A549 treated with dexamethasone at 1 μM for 4 hours (cell line): ENCODE measurements at places on chromosomes 13 and 19. TPM values are rescaled to one million over a fixed set of nuclear protein-coding genes. Genes with fewer than 3 reads are reported as not detected.

Gene KASH5
- total RNA-seq = not detected in 5 replicates

Gene FOXA3
- 0.51 to 0.93 TPM (median 0.73 TPM) in 5 replicates for total RNA-seq

Gene PTPRS
- total RNA-seq = 18.5 to 44.3 TPM (median 40.4 TPM) in 5 replicates

Gene CEACAM4
- total RNA-seq = not detected in 5 replicates

Gene BORA
- 7.2 to 8.8 TPM (median 7.6 TPM) in 5 replicates for total RNA-seq

Gene ZNF317
- 17.1 to 21.7 TPM (median 21.2 TPM) in 5 replicates for total RNA-seq

Gene ZFP82
- 1.6 to 2.0 TPM (median 1.7 TPM) in 5 replicates for total RNA-seq

Gene SHISA2
- total RNA-seq = 0.05 to 0.08 TPM (median 0.06 TPM) in 4 of 5 replicates, not detected in the other

Gene KLK7
- not detected in 5 replicates for total RNA-seq

Gene PEX11G
- 1.8 to 2.1 TPM (median 1.9 TPM) in 5 replicates for total RNA-seq

Gene ZNF471
- total RNA-seq = 0.06 to 0.29 TPM (median 0.06 TPM) in 5 replicates

Gene GPC6
- total RNA-seq = 3.9 to 7.2 TPM (median 6.5 TPM) in 5 replicates

Gene CDX2
- 0.47 to 1.1 TPM (median 0.64 TPM) in 5 replicates for total RNA-seq

Gene IQCN
- total RNA-seq = 0.53 to 1.2 TPM (median 0.91 TPM) in 5 replicates

Gene RNF113B
- total RNA-seq = not detected in 5 replicates

Gene LILRB3
- 0.07 to 0.39 TPM (median 0.30 TPM) in 5 replicates for total RNA-seq

Gene ZNF563
- total RNA-seq = not detected in 5 replicates

Gene ZNF560
- total RNA-seq = not detected in 5 replicates

Gene ACP5
- total RNA-seq = 0.11 to 0.41 TPM (median 0.25 TPM) in 5 replicates
